ENCODE measurements at places on chromosomes 2 and 18.

DNA sequence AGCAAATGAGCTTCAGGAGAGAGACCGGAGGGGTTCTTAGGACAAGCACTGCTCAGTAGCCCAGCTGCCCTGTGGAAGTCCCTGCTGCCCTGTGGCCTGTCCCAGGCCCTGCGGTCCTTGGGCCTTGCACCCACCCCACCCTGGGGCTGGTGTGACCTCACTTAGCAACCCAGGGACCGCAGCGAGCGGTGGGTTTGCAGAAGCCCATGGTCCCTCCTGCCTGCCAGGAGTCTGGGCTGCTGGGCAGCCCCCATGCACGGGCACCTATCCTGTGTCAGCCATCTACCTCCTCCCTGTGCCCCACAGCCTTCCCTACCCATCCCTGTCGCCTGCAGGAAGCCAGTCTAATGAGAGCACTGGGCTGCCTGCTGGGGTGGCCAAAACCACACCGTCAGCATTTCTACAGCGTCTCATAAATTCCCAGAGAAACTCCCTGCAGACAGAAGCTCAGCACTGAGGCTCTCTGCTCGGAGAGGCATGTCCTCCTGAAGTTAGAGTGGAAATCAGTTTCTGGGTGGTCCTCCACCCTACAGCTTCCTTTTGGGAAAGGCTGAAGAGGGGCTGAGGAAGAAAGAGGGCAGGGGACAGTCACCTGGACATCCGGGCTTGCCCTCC, 231.1 kb upstream of the HS6ST1 start:
- DNase-seq, result no peak

- no peak for DNase-seq
Observed at GRCh38 chr18:13536578-13536977, 189.8 kb downstream of the FAM210A start.

DNA sequence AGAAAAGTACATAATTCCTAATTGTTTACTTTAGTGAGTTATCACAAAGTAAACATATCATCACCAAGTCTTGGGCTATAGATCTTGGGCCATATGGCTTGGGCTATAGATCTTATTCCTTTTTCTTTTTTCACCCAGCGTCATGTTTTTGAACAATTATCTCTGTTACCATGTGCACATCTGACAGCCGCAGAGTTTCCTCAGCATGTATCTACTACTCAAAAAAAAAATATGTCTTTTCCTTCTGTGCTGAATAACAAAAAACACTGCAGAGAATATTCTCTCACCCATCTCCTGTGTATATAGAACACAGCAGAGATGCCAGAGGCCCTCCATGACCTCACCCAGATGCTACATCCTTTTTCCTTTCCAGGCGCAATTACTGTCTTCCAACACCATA, 76.2 kb upstream of the MYO3B start:
- DNase-seq, result no peak

DNA sequence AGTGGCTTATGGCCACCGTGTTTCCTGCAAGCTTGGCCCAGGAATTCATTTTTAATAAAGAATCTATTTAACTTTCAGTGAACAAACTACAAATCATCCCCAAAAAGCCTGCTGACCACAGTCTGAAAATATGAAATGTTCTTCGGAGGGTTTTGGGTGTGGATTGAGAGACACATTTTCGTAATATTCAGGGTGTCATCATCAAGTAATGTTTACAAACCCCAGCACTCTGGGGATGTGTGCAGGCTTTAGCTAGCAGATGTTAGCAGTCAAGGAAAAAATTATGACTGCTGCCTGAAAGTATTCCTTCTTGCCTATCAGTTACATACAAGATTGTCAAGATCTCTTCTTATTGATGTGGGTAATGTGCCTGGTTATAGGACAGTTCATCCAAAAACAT, 143.9 kb upstream of the FN1 start:
- no peak for DNase-seq

DNA sequence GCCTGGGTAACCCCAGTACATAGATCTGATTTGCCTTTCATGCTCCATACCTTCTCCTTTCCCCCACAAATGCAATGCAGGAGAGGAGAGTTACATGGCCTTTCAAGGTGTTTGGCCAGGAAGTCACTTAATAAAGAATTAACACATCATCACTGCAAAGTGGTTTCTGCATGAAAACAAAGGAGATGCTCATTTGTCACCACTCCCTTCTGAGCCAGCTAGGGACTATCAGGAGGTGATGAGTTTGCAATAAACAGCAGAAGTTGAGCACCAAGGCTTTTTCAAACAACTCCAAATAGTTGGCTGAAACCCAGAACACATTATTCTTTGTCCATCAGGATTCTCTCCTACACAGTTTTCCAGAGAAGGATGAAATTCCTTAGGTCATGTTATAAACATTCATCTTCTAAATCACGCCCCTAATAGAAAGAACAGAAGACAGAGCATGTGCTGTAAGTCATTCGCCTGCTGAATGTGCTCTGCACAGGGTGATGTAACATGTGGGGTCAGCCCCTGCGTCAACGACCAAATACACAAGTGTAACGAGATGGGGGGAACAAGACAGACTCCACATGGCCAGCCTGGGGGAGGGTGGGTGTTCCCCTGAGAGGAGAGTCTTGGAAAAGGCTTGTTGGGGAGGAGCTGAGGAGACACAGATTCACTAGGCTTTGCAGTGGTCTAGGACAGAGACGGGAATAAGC, 87.3 kb upstream of the RMDN2 start:
- no peak for DNase-seq

DNA sequence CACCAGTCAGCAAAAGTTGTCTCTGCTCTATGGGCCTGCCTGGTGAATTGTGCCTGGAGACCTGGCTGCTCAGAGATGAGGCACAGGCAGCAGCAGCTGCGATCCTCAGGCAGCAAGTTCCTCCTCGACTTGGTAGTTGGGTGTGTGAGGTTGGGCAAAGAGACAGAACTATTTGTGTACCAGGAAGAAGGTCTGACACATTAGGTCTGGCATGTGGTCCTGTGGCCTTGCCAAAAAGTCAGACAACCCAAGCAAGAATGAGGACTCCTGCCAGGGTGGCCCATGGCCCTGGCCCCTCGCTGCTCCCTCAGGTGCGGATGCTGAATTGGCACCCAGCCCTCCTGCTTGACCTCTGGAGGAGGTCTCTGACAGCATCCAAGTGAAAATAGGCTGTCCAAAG, 192.7 kb downstream of the DYSF start:
- DNase-seq, result no peak

DNA sequence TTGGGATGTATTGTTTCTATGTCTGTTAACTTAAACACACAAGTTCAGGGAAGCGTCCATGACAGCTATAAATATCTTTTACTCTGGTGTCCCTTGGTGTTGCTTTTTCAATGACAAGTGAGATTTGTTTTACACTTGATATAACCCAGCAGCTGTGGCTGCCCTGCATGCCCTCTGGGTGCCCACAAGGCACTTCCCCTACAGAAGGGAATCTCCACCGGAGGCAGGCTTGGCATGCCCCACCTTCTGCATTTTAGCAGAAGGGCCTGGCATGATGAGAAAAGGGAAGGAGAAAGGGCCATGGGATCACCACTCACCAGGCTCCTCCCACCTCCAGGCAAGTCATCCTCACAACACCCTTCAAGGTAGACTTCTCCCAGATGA, 68.7 kb downstream of the TMEM247 start:
- no peak for DNase-seq

DNA sequence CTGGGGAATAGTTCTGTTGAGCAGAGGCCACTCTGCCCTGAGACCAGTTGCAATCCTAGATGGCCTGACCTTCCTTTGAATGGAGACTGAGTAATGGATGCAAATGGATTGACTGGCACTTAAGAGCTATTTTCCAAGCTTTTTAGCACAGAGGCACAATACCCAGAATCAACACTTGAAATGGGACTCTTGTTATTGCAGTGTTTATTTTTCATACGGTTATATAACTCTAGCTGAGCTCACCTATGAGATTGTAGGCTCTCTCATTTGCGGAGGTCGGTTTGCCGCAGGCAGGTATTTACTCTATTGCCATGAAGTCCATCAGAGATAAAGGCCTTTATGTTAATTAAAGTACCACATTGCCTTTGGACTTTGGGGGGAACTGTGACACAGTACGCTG, 422.3 kb upstream of the CELF4 start:
- no peak for DNase-seq

DNA sequence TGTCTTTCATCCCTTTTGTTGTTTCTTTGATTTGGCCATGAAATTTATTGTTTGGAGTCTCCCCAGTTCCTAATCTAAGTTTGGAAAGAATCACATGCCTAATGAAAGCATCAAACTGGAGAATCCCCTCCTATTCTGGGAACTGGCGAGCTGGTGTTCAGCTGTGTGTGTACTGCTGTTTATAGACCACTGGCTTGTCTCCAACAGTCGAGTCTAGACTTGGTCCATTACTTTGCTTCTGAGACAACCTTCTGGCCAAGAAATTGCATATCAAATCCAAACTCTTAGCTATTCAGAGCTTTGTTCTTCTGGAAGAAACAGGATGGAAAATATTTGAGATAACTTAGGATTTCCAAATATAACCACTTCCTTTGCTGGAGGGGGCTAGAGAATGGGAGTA, 111.5 kb upstream of the THSD7B start:
- no peak for DNase-seq

DNA sequence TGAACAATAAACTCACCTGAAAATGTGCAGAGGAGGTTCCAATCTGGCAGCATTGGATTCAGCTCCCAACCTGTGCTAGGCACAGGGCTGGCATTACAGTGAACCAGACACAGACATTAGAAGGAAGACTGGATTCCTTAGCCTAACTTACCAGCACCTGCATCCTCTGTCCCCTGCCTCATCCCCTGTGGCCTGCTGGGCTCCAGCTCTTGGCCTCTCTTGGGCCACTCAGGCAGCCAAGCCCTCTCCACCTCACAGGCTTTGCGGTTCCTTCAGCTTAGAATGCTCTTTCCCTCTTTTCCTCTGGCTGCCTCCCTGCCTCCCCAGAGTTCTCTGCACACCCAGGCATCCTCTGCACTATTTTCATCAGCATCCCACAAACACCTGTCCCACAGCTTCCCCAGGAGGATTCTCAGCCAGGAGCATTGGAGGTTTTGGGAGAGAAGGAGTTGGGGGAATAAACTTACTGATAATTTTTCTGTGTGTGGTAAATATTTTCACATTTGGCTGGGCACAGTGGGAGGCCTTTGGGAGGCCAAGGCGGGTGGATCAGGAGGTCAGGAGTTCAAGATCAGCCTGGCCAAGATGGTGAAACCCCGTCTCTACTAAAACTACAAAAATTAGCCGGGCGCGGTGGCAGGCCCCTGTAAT, 132.0 kb downstream of the INHBB start:
- no peak for DNase-seq

GRCh38 chr2:64000630-64001381, 18.4 kb downstream of the VPS54 start:
- DNase-seq, result no peak

- no peak for DNase-seq
Observed at GRCh38 chr2:166516712-166517303, 22.8 kb upstream of the SCN7A start.

DNA sequence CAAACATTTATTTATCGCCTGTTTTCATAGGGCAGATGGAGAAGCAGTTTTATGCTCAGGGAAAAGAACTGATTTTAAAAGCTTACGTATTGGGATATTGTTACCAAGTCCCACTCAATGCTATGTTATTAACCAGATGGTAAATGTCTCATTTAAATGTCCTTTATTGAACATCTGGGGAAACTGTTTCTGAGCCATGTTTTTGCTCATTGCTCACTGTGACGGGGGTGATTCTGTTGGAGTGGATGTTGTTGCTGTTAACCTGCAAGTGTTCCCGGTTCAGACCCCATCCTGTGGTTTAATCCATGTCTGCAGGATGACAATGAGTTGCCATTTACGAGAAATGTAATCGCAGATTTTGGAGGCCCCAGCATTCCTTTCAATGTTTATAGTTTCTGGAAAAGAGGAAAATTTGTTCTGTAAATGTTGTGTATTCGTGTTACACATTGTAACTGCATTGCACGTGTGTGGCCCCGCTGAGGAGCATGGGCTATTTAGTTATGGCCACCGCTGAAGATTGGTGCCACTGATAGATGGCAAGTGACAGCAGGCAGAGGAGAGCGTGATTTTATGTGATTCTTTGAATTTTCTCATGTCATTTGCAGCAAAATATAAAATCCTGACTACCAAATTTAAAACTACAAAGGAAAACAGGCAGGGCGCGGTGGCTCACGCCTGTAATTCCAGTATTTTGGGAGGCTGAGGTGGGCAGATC, 174.8 kb upstream of the COPS8 start:
- no peak for DNase-seq

- no peak for DNase-seq
Observed at GRCh38 chr2:71275939-71276310, 49.0 kb upstream of the PAIP2B start.
